ENCODE measurements at places on chromosomes 2 and 18. TPM values are rescaled to one million over a fixed set of nuclear protein-coding genes. Genes with fewer than 3 reads are reported as not detected.

- DNase-seq, result no peak
Measured at GRCh38 chr2:29272311-29272710, 157.1 kb downstream of the CLIP4 start.

GRCh38 chr2:187051350-187051749 lies 202.4 kb upstream of the ZSWIM2 start:
- no peak for DNase-seq

- no peak for DNase-seq
Measured at GRCh38 chr18:26215247-26215970, 10.8 kb upstream of the TAF4B start.

GRCh38 chr2:118085173-118086023 lies 2.9 kb upstream of the INSIG2 start:
- no peak for DNase-seq

DNA sequence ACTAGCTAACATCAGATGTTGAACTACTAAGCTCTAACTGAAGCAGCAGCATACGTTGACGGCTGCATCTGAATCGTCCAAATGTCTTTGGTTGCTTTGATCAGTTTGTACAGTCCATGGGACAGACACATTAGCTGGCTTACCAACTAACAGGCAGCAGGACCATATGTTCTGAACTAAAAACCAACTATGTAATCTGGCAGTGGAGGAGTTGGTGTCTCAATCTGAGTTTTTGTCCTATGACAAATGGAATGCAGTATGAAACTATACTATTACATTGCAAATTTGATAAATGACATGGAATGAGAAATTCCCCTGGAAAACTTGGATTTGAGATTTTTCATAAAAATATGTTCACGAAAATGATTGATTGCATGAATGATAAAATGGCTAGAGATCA lies 79.5 kb downstream of the EPHA4 start:
- DNase-seq, result no peak

GRCh38 chr2:216690853-216691741 lies 4.3 kb downstream of the IGFBP5 start:
- DNase-seq, result peak; percentile 69

- no peak for DNase-seq
Measured at GRCh38 chr2:218406949-218407618, 7.4 kb downstream of the CTDSP1 start.

RPRD1A gene
- 49.8 TPM for total RNA-seq
